ENCODE measurements at places on chromosomes 16 and 17. TPM values are rescaled to one million over a fixed set of nuclear protein-coding genes. Genes with fewer than 3 reads are reported as not detected.

The HAPSTR1 gene
- total RNA-seq = 63.1 TPM

The ACAP1 gene
- total RNA-seq = 49.2 TPM

The SPAG9 gene
- 63.8 TPM for total RNA-seq

The TMEM114 gene
- 1.6 TPM for total RNA-seq

The MRPL38 gene
- 132 TPM for total RNA-seq

The FOXC2 gene
- 0.09 TPM for total RNA-seq

The RAMP2 gene
- 12.0 TPM for total RNA-seq

The TP53TG3 gene
- not detected for total RNA-seq

The ITGAD gene
- not detected for total RNA-seq

DNA sequence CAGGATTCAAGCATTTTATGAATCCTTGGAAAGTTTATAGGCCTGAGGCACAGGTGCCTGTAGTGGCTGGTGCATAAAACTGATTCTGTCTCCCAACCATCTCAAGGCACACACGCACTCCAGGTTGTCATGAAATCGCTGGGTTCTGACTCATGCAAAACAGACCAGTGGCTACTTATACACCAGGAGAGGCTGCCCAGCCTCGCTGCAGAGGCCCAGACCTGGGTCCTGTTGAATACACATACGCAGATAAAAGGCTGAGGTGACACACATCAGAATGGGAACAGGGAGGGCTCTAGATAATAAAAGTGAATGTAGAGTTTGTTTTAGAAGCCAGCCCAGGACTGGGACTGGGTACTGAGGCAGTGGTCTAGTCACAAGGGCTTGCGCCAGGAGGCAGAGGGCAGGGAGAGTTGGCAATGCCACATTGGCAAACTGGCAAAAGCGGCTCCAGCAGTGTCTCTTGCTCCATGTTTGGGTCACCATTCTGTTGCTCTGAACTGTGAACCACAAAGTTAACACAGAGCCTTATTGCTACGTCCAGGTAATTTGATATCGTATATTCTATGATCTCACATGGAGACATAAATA lies 13.6 kb downstream of the OR1D5 start:
- peak overlapping the region; percentile 50 for H3K4me3 ChIP-seq
- DNase-seq = peak; percentile 39
- no peak overlapping the region for H3K27ac ChIP-seq
- no peaks in the 10 kb centered on the region for H3K27me3 ChIP-seq

GRCh38 chr17:63675231-63675606 lies 24.7 kb downstream of the LIMD2 start:
- no peak for DNase-seq
- no peaks in the 10 kb centered on the region for H3K36me3 ChIP-seq
- H3K27ac ChIP-seq = no peak overlapping the region
- no peak overlapping the region for H3K4me3 ChIP-seq
- H3K4me1 ChIP-seq = peaks cover 3% of the 10 kb centered on the region

DNA sequence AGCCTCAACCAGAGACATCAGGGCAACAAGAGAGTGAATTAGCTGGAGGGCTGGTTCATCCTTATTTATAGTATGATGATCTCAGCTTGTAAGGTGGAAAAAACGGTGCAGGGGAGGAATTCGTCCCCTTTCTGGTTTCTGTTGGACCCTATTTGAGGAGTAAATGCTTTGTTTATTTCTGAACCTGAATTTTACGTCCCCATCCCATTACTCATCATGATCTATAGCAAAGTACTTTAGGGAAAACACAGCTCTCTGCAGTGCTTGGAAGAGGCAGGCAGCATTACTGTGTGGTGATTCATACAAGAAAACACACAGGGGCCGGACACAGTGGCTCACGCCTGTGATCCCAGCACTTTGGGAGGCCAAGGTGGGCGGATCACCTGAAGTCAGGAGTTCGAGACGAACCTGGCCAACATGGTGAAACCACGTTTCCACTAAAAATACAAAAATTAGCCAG lies 8.0 kb upstream of the VAT1L start:
- H3K4me1 ChIP-seq = no peaks in the 10 kb centered on the region
- no peaks in the 10 kb centered on the region for H3K36me3 ChIP-seq
- H3K27ac ChIP-seq = no peak overlapping the region
- no peak for DNase-seq
- H3K27me3 ChIP-seq = no peaks in the 10 kb centered on the region
- H3K4me3 ChIP-seq = no peak overlapping the region

DNA sequence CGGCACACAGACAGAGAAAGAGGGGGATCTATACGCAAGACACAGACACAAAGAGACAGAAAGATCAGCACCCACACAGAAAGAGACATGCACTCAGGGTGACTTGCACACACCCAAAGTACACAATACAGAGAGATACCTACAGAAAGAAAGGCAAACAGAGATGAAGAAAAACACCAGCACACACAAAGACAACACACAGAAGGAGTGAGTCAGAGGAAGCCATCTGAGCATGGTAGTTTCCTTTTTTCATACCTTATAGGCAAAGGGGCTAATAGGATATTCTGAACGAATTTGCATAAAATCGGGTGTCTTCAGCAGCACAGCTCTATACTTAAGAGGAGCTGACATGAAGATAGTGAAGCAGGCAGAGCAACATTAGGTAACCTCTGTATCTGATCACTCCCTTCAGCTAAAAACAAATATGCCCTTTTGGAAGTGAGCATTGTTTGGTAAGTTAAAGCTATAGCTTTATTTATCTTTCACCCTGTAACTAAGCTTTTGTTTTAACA lies 198.6 kb downstream of the AATF start:
- H3K27ac ChIP-seq = no peak overlapping the region
- H3K36me3 ChIP-seq = peaks cover 2% of the 10 kb centered on the region
- H3K4me3 ChIP-seq = no peak overlapping the region
- H3K27me3 ChIP-seq = no peaks in the 10 kb centered on the region
- no peaks in the 10 kb centered on the region for H3K4me1 ChIP-seq

GRCh38 chr16:15507301-15507958 lies 73.0 kb downstream of the BMERB1 start:
- H3K4me3 ChIP-seq = no peak overlapping the region
- peaks cover 15% of the 10 kb centered on the region for H3K4me1 ChIP-seq
- DNase-seq = no peak
- no peaks in the 10 kb centered on the region for H3K36me3 ChIP-seq
- no peak overlapping the region for H3K27ac ChIP-seq
- H3K27me3 ChIP-seq = no peaks in the 10 kb centered on the region

- no peak for DNase-seq
- no peak overlapping the region for H3K27ac ChIP-seq
- no peak overlapping the region for H3K4me3 ChIP-seq
Observed at GRCh38 chr17:5127910-5128309, 12.1 kb downstream of the USP6 start.

GRCh38 chr17:307295-307691 lies 45.3 kb downstream of the RPH3AL start:
- no peaks in the 10 kb centered on the region for H3K27me3 ChIP-seq
- no peak overlapping the region for H3K4me3 ChIP-seq
- H3K27ac ChIP-seq = no peak overlapping the region

DNA sequence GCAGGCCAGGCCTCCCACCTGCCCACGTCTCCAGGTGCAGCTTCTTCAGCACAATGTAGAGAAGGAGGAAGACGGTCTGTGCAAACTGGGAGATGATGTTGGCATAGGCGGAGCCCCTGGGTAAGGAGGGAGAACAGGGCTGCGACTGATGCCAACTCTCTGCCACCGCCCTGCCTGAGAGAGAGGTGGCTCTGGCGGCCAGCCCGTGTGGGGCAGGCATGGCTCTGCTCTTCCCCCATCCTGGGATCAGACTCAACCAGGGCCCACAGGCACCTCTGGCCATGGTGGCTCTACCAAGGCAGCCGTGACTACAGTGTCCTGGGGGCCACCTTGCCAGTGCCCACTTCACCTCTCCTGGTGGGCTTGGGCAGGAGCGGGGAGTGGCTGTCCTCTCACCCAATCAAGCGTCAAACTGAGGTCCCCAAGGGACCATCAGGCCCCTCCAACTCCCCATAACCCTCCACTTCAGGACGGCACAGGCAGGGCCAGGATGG lies 8.6 kb downstream of the SLC47A2 start:
- DNase-seq = no peak
- H3K27me3 ChIP-seq = no peaks in the 10 kb centered on the region
- peaks cover 10% of the 10 kb centered on the region for H3K4me1 ChIP-seq
- H3K27ac ChIP-seq = no peak overlapping the region
- H3K4me3 ChIP-seq = no peak overlapping the region

- DNase-seq = no peak
- H3K27ac ChIP-seq = no peak overlapping the region
- H3K27me3 ChIP-seq = no peaks in the 10 kb centered on the region
- no peaks in the 10 kb centered on the region for H3K4me1 ChIP-seq
- H3K36me3 ChIP-seq = no peaks in the 10 kb centered on the region
Observed at GRCh38 chr16:80526418-80527061, 14.3 kb upstream of the DYNLRB2 start.

DNA sequence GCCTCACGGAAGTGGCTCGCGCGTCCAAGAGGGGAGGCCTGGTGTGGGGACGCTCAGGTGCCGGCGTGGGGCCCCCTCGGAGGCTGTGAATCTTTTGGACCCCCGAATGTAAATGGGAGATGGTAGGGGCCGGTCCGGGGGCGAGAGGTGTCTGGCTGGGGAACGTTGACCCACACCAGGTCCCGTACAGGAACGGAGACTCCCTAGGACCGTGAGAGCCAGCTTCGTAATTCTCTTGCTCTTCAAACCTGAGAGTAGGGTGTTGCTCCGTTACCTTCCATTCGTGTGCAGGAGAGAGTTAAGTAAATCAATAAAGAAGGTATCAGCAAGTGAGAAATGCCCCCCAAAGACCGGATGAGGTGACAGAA lies 481 bp downstream of the LYRM1 start:
- H3K27ac ChIP-seq = peak overlapping the region; percentile 97
- DNase-seq = no peak
- peak overlapping the region; percentile 91 for H3K4me3 ChIP-seq
- peaks cover 4% of the 10 kb centered on the region for H3K4me1 ChIP-seq
- peaks cover 7% of the 10 kb centered on the region for H3K36me3 ChIP-seq

DNA sequence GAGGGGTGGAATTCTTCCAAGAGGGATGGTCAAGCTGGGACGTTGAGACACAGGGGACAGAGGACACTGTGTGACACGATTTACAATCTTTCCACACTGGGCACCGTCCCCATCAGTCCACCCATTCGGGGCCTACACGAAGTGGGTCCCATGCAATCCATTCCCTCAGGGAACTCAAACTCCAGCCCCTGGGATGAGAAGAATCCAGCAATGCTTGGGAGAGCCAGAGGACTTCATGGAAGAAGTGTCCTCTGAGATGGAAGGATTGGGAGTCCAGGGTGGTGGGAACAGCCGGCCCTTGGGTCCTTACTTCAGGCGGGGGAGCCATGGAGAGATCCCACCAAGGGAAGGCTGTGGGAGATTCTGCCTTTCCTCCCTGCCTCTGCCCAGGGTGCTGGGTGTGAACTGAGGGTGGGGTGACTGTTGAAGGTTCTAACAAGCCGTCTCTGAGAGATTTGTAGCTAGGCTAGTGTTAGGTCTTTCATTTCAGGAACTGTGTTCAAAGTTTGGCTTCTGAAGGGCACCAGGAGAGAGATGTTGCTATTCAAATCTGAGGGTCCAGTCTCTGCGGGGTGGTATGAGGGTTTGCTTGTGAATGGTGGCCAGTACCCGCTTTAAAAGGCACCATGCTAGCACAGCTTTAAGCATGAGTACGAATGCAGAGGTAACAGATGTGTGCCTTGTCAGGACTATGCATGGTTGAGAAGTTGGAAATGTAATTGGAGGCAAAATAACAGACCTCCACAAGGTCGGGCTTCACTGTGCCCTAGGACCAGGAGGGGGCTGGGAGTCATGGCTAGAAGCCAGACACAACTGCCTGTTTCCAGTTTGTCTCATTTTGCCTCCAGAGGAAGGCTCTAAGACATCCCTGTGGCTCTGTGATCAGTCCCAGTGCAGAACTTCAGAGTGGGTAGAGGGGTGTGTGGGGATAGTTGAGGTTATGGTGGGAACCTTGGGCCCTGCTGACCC lies 1.9 kb downstream of the ATP1B2 start:
- H3K27me3 ChIP-seq = no peaks in the 10 kb centered on the region
- no peak overlapping the region for H3K27ac ChIP-seq
- no peak for DNase-seq
- peaks cover 19% of the 10 kb centered on the region for H3K4me1 ChIP-seq
- 0 out of 2 replicates have a peak overlapping the region, but pooled peaks have one; percentile 43 for H3K4me3 ChIP-seq

- no peak overlapping the region for H3K4me3 ChIP-seq
- no peaks in the 10 kb centered on the region for H3K4me1 ChIP-seq
- no peak overlapping the region for H3K27ac ChIP-seq
- H3K36me3 ChIP-seq = no peaks in the 10 kb centered on the region
- no peak for DNase-seq
Observed at GRCh38 chr16:55577887-55578286, 11.4 kb downstream of the CAPNS2 start.

DNA sequence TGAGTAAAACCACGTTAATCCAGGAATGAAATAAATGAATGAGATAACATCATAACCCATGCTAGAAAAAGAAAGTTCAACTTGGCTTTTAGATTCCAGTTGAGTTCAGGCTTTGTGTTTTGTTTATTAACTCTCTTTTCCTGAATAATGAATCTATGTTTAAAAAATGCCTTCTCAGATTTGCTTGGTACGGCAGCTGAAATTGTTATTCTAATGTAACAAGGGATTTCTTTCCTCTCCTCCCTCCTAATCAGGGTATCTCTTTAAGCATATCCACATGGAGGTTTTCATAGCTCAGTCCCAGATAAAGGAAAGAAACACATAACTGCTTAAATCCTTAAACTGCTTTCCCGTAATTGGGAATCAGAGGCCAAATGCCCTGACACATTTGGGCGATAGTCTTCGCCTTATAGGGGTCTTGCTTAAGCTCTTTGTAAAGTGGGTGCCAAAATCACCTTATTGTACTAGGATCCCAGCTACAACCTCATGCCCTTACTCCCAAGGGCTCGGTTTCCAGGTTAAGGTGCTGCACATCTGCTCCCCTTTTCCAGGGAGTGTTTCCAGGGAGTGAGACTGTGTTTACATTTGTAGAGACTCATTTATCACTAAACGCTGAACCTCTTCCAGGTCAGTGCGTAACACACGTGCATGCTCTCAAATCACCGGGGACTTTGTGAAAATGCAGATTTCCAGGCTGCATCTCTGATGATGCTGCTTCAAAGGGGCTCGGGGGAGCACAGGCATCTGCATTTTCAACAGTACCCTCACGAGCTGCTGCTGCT lies 142.8 kb upstream of the FOXF1 start:
- DNase-seq = no peak
- no peaks in the 10 kb centered on the region for H3K36me3 ChIP-seq
- H3K4me1 ChIP-seq = peaks cover 5% of the 10 kb centered on the region
- H3K27ac ChIP-seq = no peak overlapping the region
- H3K27me3 ChIP-seq = no peaks in the 10 kb centered on the region

GRCh38 chr16:24009955-24010354 lies 174.2 kb downstream of the PRKCB start:
- DNase-seq = no peak
- H3K36me3 ChIP-seq = no peaks in the 10 kb centered on the region
- H3K4me3 ChIP-seq = no peak overlapping the region
- no peaks in the 10 kb centered on the region for H3K27me3 ChIP-seq
- H3K27ac ChIP-seq = no peak overlapping the region

- H3K4me3 ChIP-seq = no peak overlapping the region
- no peak overlapping the region for H3K27ac ChIP-seq
- no peaks in the 10 kb centered on the region for H3K27me3 ChIP-seq
- DNase-seq = no peak
- no peaks in the 10 kb centered on the region for H3K4me1 ChIP-seq
- peaks cover 20% of the 10 kb centered on the region for H3K36me3 ChIP-seq
Observed at GRCh38 chr17:48123776-48124388, 16.3 kb downstream of the SNX11 start.
